ENCODE measurements at places on chromosomes 4 and X.
A peak's percentile ranks its signal among the peaks of the same experiment; 100 is the strongest.

GRCh38 chr4:149113804-149114430 lies 671.7 kb upstream of the NR3C2 start:
- DNase-seq = peak; percentile 11

DNA sequence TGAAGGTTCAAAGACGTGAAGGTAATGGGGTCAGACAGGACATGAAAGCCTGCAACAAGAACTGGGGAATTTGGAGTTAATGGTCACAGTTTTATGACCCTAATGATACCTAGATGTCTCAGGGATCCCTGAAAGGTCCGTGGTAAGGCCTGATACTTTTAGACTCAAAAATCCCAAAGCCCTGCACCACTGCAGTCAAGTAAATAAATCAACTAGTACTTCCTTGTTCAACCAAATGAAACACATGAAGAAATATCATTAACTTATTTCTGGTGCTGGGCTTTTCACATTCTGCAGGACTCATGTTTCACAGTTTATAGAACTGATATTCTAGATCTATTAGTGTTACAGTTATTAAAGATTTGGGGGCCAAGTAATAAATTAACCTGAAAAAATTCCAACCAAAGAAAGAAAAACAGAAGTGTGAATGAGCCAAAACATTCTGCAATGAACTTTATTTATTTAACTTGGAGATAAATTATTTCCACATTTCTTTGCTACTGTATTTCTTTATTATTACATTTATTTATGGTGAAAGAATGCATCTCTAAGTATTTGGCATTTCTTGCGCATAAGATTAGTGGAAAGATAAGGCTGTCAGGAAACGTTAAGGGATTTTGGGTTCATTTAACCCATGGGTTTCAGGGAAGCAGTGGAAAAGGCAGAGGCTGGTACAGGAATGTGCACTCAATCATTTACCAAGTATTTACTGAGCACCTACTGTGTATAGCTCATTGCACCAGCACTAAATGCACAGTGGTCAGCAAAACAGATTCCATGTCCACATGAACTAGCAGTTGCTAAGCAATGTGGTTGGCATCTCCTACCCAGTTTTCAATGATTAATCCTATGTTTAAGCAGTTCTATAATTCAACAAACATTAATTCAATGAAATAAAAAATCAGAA lies 8.7 kb downstream of the WDFY3 start:
- no peak for DNase-seq

DNA sequence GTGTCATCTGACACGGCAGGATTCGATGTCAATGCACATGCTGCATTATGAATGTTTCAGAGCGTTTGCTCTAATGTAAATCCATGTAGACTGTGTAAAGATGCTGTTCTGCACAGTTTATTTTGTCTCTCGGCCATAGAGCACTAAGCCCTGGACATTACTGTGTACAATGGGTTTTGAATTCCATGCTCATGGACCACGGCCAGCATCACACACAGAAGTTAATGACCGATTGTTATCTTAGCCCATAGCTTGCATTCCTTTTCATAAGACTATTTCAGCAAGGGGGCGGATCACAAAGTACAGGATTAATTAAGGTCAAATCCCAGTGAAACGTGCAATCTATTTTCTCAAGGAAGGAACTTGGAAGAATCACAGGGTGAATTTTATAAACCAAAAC lies 286.1 kb upstream of the TENM3 start:
- no peak for DNase-seq

DNA sequence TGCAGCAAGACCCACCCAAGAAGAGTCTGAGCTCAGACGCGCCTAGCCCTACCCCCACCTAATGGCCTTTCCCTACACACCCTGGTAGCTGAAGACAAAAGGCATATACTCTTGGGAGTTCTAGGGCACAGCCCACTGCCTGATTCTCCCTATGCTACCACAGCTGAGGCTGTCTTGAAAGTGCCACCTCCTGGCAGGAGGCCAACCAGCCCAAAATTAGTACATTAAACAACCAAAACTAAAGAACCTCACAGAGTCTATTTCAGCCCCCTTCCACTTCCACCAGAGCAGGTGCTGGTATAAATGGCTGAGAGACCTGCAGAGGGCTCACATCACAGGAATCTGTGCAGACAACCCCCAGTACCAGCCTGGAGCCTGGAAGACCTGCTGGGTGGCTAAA lies 119.1 kb downstream of the HMGN5 start:
- no peak for DNase-seq

DNA sequence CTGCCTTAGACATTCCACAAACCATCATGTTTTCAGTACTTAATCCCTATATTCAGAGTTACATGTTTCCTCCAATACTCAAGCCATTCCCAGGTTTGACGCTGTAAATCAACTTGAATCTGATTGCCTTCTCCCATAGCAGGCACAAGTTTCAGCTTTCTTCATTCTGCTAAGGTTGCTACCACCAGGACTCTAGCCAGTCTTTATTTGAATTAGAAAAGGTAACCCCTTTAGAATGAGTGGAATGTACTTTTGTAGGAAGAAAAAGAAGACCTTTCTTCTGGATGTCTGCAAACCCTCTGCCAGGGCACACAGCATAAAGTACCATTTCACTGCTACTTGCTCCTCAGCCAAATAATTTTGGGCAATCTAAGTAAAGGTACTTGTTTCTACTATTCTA lies 10.7 kb upstream of the RBMXL3 start:
- no peak for DNase-seq

DNA sequence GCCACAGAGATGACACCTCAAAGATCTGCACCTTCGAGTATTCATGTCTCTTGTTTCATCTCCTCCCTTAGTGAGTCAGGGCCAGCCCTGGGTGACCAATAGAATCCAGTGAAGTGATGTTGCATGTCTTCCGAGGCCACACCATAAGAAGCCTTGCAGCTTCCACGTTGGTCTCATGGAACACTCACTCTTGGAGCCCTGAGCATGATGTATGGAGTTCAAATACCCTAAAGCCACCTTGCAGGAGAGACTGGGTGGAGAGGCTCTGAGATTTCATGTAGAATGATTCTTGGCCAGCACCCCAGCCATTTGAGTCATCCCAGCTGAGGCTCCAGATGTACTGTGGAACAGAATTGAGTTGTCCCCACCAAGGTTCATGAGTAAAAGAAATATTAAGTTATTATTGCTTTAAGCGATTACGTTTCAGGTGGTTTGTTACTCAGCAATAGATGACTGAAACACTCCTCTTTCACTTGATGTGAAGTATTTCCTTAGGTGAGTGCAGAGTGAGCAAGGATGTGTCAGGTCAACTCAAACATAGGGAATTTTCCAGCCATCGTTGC lies 5.0 kb upstream of the RP2 start:
- no peak for DNase-seq

- peak; percentile 6 for DNase-seq
Measured at GRCh38 chr4:138639018-138639741, 376.4 kb upstream of the NOCT start.

DNA sequence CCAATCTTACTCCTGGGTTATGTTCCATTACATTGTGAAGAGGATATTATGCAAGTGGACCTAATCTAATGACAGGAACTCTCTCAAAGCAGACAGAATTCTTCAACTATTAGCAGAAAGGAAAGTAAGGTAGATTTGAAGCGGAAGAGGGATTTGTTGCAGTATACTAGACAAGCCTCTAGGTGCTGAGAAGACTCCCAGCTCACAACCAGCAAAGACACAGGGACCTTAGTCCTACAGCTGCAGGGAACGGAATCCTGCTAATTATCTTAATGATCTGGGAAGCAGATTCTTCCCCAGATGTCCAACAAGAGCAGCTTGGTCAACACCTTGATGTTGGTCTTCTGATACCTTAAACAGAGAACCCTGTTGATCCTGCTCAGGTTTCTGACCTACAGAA lies 73.6 kb downstream of the STK32B start:
- no peak for DNase-seq

DNA sequence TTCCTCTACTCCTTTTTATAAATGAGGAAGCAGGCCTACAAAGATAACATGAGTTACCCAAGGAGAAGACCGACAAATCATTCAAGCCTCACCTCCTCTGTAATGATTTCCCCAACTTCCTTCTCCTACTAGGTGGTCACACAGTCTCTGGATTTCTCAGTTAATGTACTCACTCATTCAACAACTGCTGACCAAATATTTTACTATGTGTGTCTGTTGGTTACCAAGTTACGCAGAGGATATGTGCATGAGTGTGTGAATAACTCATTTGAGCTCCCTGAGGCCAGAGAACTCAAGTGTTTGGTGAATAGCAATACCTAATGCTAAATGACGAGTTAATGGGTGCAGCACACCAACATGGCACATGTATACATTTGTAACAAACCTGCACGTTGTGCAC lies 10.4 kb downstream of the CASK start:
- no peak for DNase-seq

GRCh38 chrX:107599450-107599861 lies 28.9 kb upstream of the PRPS1 start:
- no peak for DNase-seq

GRCh38 chrX:117843749-117844148 lies 272.9 kb downstream of the KLHL13 start:
- no peak for DNase-seq

DNA sequence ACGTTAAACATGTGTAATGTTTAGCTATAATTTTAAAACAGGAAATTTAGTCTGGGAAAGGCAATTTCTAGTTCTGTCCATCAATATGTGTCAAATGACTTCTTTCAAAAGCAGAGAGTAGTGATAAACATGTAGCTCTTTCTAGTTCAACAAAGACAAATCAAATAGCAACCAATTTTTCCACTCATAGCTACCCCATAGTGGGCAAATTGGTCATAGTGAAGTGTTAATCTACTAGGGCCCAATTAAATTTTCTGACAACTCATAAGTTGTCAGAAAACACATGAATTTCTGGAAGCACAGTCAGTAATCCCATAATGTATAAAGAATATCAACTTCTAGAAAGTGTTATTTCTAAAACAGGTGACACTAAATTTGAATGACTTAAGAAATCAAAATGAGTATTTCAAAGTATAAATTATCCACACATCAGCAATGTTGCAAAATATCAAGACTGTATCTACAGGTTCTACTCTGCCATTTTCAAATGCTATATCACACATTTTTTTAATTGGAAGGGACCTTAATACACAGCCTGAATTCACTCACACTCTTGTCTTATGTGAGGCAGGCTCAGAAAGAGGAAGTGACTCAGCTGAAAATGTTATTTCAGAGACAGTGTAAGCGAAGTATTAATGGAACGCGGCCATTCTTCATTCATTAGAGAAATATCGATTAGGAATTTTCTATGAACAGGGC lies 7.7 kb downstream of the OCIAD2 start:
- DNase-seq = no peak

- DNase-seq = no peak
Measured at GRCh38 chr4:55435141-55435841, 39.5 kb downstream of the TMEM165 start.
